ENCODE measurements at places on chromosomes 7 and 10. TPM values are rescaled to one million over a fixed set of nuclear protein-coding genes. Genes with fewer than 3 reads are reported as not detected.

DNA sequence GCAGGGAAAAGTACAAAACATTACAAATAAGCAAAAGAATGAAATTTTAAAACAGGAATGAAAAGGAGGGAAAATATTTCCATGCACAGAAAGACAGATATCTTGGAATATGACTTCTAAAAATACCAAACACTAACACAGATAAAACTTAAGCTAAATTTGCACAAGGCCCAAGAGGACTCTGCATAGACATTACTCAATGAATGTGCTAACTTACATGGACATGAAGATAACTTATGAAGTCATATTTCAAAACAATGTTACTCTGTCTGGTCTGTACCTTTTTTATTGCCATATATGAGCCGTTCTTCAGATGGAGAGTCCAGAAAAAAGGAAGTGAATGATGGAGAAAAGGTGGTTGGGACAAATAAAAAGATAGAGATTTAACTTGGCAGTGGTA lies 15.0 kb upstream of the MSS51 start:
- H3K27ac ChIP-seq: no peak overlapping the region
- no peaks in the 10 kb centered on the region for H3K4me1 ChIP-seq
- peaks cover 24% of the 10 kb centered on the region for H3K36me3 ChIP-seq
- H3K4me3 ChIP-seq: no peak overlapping the region

DNA sequence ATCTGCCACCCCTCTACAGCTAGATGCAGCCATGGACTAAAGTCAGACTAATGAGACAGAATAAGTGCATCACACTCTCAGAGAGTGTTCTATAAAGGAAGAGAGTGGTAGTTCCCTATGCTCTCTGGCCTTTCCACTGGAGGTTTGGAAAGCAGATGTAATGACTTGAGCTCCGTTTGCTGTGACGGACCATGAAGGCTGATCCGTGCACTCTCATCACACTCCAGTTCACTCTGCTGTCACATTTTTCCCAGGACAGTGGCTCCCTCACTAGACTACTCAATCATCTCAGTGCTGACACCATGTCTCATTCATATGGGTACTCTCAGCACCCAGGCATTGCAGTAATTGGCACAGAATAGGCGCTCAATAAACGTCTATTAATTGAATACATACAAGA lies 20.4 kb downstream of the TRDMT1 start:
- H3K27ac ChIP-seq: no peak overlapping the region
- no peaks in the 10 kb centered on the region for H3K27me3 ChIP-seq
- H3K4me3 ChIP-seq: no peak overlapping the region
- H3K36me3 ChIP-seq: no peaks in the 10 kb centered on the region
- no peaks in the 10 kb centered on the region for H3K4me1 ChIP-seq

DNA sequence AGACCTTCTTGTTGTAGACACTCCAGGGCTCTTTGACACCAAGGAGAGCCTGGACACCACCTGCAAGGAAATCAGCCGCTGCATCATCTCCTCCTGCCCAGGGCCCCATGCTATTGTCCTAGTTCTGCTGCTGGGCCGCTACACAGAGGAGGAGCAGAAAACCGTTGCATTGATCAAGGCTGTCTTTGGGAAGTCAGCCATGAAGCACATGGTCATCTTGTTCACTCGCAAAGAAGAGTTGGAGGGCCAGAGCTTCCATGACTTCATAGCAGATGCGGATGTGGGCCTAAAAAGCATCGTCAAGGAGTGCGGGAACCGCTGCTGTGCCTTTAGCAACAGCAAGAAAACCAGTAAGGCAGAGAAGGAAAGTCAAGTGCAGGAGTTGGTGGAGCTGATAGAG lies 5.5 kb downstream of the GIMAP7 start:
- DNase-seq: peak; percentile 41
- H3K4me3 ChIP-seq: peak overlapping the region; percentile 100
- peaks cover 41% of the 10 kb centered on the region for H3K36me3 ChIP-seq

DNA sequence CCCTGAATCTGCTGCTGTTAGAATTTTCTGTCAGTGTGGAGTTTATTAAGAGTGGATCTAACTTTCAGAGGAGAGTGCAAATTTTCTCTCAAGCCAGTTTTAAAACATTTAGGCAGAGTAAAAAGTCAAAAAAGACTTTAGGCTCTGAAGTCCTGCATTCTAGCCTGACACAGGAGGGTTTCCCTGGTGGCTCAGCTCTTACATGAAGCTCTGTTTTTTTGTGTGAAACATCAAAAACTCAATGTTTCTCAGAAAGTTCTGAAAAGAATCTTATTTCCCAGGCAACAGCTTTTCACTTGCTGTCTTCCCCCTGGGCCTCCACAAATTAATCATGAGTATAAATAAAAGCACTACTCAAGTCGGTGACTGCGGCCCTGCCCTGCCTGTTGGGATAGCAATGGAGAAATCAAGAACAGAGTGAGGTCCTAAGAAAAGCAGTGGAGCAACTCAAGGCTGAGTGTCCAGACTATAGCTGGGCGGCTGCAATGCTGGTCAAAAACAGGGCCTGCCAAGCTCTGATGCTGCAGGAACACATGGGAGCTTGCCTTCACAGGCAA lies 22.3 kb upstream of the WDR11 start:
- H3K36me3 ChIP-seq: no peaks in the 10 kb centered on the region
- DNase-seq: no peak
- no peak overlapping the region for H3K27ac ChIP-seq
- no peak overlapping the region for H3K4me3 ChIP-seq
- H3K27me3 ChIP-seq: no peaks in the 10 kb centered on the region
- H3K4me1 ChIP-seq: no peaks in the 10 kb centered on the region

GRCh38 chr7:44087911-44088838 lies 5.8 kb upstream of the POLM start:
- DNase-seq: no peak
- H3K27me3 ChIP-seq: no peaks in the 10 kb centered on the region
- no peak overlapping the region for H3K27ac ChIP-seq
- H3K4me1 ChIP-seq: no peaks in the 10 kb centered on the region
- H3K4me3 ChIP-seq: no peak overlapping the region

DNA sequence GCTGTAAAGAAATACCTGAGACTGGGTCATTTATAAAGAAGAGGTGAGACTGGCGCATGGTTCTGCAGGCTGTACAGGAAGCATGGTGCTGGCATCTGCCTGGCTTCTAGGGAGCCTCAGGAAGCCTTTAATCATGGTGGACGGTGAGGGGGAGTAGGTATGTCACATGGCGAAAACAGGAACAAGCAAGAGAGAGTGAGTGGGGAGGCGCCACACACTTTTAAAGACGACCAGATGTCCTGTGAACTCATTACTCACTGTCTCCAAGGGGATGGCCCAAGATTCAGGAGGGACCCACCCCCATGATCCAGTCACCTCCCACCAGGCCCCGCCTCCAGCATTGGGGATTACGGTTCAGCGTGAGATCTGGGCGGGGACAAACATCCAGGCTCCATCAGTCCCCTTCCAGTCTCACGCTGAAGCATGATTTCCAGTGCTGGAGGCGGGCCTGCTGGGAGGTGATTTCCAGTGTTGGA lies 3.2 kb downstream of the ZNF316 start:
- H3K4me3 ChIP-seq: no peak overlapping the region
- no peak overlapping the region for H3K27ac ChIP-seq
- DNase-seq: no peak
- peaks cover 43% of the 10 kb centered on the region for H3K36me3 ChIP-seq
- no peaks in the 10 kb centered on the region for H3K27me3 ChIP-seq

DNA sequence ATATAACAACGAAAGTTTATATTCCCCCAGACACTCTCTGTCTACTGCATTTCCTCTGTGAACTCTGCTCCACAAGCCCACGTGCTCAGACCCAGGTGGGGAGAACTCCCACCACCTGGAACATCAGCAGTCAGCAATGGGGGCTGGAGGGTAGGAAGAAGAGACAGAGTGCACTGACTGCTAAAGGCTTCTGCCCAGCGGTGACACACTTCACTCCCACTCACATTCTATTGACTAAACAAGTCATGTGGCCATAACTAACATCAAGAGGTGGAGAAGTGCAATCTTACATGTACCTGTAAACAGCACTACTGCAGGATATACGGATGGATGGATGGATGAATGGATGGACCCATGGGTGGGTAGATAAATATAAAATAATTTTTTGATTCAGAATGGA lies 122.2 kb downstream of the MPP7 start:
- H3K27ac ChIP-seq: no peak overlapping the region
- peaks cover 20% of the 10 kb centered on the region for H3K4me1 ChIP-seq
- no peak for DNase-seq
- H3K27me3 ChIP-seq: no peaks in the 10 kb centered on the region
- no peaks in the 10 kb centered on the region for H3K36me3 ChIP-seq
- no peak overlapping the region for H3K4me3 ChIP-seq

GRCh38 chr10:30784897-30785605 lies 155.5 kb upstream of the LYZL2 start:
- no peaks in the 10 kb centered on the region for H3K27me3 ChIP-seq
- DNase-seq: no peak
- H3K36me3 ChIP-seq: no peaks in the 10 kb centered on the region
- H3K4me1 ChIP-seq: peaks cover 23% of the 10 kb centered on the region

GRCh38 chr7:155358066-155358947 lies 60.6 kb downstream of the INSIG1 start:
- no peaks in the 10 kb centered on the region for H3K4me1 ChIP-seq
- H3K36me3 ChIP-seq: no peaks in the 10 kb centered on the region
- H3K4me3 ChIP-seq: no peak overlapping the region
- H3K27ac ChIP-seq: no peak overlapping the region
- no peaks in the 10 kb centered on the region for H3K27me3 ChIP-seq

DNA sequence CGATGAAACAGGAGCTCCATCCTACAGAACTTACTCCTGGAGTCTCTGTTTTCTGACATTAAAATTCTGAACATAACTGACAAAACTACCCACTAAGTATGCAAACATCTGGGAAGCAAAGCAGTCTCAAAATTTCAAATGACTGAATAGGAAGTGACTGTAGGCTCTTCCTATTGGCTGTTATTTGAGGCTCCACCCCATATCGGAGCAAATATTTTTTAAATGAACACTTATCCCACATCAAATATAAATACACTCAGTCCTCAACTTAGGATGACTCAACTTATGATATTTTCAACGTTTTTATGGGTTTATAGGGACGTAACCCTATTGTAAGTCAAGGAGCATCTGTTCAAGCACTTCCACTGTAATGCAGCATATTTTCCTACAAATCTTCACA lies 8.8 kb downstream of the HSPA12A start:
- no peak overlapping the region for H3K4me3 ChIP-seq
- DNase-seq: no peak
- H3K27ac ChIP-seq: no peak overlapping the region
- H3K4me1 ChIP-seq: no peaks in the 10 kb centered on the region
- no peaks in the 10 kb centered on the region for H3K36me3 ChIP-seq
- H3K27me3 ChIP-seq: peaks cover 6% of the 10 kb centered on the region

DNA sequence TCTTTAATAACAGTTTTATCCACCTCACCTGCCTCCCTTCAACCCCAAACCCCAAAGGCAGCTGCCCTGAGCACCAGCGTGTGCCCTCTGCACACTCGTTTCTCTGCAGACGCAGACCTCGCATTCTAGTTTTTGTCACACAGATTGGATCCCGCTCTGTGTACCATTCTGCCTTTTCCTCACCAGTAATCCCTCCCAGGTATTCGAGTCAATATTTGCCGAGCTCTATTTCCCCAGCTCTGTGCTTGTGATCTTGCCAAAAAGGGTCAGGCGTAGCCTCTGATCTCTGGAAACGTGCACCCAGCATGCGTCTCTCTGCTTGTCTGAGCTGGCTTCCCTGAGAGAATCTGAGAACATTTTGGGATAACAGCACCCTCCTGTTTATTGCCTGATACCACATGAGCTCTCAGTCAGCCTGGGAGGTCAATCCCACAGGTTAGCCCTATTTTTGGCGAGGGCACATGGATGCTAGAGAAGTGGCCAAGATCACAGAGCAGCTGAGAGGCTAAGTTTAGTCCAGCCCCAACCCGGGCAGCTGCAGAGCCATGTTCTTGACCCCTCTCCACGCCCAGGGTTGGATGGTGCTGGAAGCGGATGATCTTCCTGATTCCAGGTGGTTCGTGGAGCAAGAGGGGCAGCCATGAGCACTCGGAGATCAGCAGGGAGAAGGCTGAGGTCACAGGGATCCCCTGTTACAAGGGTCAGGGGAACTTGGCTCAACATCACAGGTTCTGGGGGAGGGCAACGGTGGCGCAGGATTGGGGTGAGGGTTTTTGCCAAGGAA lies 29.1 kb downstream of the FOXL3 start:
- no peak overlapping the region for H3K4me3 ChIP-seq
- peaks cover 9% of the 10 kb centered on the region for H3K27me3 ChIP-seq
- no peak overlapping the region for H3K27ac ChIP-seq
- H3K36me3 ChIP-seq: no peaks in the 10 kb centered on the region
- no peak for DNase-seq

DNA sequence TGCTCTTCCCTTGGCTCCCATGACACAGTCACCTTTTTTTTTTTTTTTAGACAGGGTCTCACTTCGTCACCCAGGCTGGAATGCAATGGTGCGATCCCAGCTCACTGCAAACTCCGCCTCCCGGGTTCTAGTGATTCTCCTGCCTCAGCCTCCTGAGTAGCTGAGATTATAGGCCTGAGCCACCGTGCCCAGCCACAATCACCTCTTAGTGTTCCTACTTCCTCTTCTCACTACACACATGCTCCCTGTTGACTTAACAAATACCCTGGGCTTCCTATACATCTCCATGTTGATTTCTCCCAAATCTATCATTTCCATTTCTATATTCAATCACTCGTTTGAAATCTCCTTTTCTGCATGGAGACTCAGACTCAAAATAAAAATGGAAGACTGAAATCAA lies 91.7 kb downstream of the CUBN start:
- no peaks in the 10 kb centered on the region for H3K36me3 ChIP-seq
- H3K4me3 ChIP-seq: no peak overlapping the region
- DNase-seq: no peak
- no peaks in the 10 kb centered on the region for H3K27me3 ChIP-seq

- no peak overlapping the region for H3K27ac ChIP-seq
- no peak for DNase-seq
- H3K4me1 ChIP-seq: no peaks in the 10 kb centered on the region
- H3K27me3 ChIP-seq: no peaks in the 10 kb centered on the region
Measured at GRCh38 chr7:102866535-102867215, 46.1 kb upstream of the LRRC17 start.

DNA sequence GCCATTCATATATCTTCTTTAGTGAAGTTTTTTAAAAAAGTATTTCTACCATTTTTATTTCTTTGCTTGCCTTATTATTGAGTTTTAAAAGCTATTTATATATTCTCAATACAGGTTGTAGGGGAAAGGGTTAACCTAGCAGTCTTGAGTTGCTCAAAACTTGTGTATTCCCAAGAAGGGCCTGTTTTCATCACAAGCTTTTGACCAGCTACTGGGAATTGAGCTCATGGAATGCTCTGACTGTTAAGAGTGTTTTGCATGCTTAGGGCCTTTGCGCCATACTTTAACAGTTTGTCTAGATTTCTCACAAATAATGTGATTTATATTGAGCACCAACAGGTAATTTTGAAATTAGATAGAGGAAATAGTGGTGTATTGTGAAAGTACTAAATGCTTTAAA lies 72.0 kb upstream of the CALCR start:
- no peaks in the 10 kb centered on the region for H3K4me1 ChIP-seq
- no peak for DNase-seq
- H3K27ac ChIP-seq: no peak overlapping the region
- H3K27me3 ChIP-seq: no peaks in the 10 kb centered on the region
- H3K36me3 ChIP-seq: no peaks in the 10 kb centered on the region

Gene NPFFR1
- not detected for total RNA-seq

Gene EPDR1
- total RNA-seq: not detected

Gene NEBL
- 1.9 TPM for total RNA-seq

Data from CD4-positive, CD25-positive, alpha-beta regulatory T cell (primary cell).